ENCODE measurements at places on chromosomes 1 and 21.

- no peak for DNase-seq
These were observed 21.4 kb upstream of the SLC9A1 start for GRCh38 chr1:27176323-27176722.

- no peak for DNase-seq
These were observed 22.1 kb upstream of the COX20 start for GRCh38 chr1:244813327-244813726.

- DNase-seq: no peak
These were observed 10.1 kb downstream of the GPATCH2 start for GRCh38 chr1:217620814-217621213.

DNA sequence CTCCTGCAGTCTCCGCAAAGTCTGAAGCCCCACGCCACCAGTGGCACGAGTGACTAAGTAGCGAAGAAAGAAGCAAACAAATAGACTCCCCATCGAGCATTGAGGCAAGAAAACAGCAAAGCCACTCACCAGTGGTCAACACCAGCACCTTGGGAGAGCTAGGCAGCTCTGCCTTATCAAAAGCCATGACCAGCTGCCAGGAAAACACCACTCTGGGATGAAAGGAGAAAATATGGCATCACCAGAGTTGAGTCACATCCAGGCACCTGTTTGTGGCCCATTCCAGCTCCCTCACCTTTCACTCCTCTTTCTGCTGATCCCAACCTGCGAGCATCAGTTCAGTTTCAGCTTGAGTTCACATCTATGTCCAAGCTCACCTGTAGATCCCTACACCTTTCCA lies 17.2 kb downstream of the PDZK1 start:
- DNase-seq: no peak

DNA sequence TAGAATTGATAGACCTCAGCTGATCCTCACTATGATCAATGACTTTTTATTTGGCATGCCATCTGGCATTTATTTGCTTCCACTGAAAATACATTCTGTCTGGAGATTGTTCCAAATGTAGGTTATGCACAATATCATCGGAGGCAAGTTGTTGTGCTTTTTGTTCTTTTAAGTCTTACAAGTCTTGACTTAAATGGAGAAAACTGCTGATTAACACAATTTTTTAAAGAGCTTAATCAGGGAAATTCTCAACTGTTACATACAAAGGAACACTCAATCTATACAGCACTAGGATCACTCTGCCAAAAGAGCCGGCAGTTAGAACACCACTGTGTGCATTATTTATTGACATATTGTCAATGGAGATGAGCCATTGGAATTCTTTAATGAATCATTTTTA lies 19.2 kb downstream of the CYYR1 start:
- DNase-seq: no peak

DNA sequence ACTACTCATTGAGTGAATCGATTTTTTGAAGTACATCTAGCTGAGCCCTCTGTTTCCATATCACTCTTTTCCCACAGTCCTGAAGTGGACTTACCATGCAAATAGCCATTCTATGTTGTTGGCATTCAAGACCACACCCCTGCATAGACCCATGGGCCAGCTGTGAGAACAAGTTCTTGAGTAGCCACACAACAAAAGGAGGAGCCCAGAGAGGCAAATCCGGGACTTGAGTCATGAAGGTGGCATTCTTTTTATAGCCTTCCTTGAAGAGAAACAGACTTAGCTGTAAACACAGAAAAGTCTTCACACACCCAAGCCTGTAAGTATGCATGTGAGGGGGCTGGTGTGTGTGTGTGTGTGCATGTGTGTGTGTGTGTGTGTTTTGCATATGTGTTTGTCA lies 13.8 kb upstream of the SPRR5 start:
- DNase-seq: no peak

- DNase-seq: no peak
These were observed 17.9 kb upstream of the OR2B11 start for GRCh38 chr1:247475793-247476192.

GRCh38 chr1:93708734-93709481 lies 27.3 kb upstream of the BCAR3 start:
- no peak for DNase-seq

GRCh38 chr1:116988248-116988647 lies 13.3 kb upstream of the CD101 start:
- DNase-seq: no peak

- no peak for DNase-seq
These were observed 35.5 kb downstream of the TTC13 start for GRCh38 chr1:230943048-230943593.

DNA sequence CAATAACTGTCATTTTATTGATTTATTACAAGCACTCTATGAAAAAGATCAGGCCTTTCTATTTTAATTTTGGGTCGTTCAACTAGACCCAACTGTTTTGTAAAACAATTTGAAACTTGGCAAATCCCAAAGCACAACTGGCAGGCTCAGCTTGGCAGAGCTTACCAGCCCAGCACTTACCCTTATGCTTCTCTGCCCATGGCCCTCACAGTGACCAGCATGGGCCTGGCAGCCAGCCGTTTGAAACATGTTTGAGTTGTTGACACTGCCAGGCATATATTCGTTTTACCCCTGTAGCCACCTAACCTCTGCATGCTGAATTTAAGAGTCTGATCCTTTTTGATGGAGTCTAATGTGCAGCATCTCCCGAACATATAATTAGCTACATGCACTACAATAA lies 796.7 kb upstream of the ADGRL2 start:
- DNase-seq: no peak

GRCh38 chr1:61504852-61505390 lies 220.0 kb downstream of the TM2D1 start:
- no peak for DNase-seq

DNA sequence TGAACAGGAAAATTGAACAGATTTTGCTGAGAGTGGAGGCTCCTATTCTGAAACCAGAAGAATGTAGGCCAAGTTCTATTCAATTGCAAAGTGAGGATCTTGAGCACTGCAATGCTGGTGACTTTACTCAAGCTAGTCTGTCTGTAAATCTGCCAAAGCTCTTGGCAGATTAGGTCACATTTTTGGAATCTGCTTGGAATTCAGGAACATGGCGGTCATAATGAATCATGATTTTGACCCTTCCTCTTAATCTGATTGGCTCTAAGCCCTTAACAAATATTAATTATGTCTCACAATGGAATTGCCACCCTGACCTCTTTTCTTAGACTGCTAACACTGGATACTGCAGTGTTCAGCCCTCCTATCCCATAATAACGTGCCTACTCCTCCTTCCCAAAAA lies 7.2 kb upstream of the GNG12 start:
- no peak for DNase-seq

DNA sequence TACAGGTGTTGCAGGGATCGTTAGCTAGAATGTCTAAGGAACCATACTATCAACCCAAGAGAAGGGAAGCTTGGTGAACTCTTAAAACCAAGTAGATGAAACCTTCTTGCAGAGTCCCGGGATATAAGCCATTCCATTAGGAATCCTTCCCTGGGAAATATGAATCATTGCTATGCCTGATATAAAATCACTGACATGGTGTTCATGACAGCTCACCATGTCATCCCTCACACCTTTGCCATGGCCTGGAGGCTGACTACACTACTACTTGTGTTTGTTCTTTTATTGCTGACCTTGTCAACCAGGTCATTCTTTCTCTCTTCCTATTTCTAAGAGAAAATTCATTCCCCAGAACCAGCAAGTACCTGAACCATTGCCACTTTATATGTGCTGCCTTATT lies 12.1 kb downstream of the ST6GALNAC3 start:
- no peak for DNase-seq

DNA sequence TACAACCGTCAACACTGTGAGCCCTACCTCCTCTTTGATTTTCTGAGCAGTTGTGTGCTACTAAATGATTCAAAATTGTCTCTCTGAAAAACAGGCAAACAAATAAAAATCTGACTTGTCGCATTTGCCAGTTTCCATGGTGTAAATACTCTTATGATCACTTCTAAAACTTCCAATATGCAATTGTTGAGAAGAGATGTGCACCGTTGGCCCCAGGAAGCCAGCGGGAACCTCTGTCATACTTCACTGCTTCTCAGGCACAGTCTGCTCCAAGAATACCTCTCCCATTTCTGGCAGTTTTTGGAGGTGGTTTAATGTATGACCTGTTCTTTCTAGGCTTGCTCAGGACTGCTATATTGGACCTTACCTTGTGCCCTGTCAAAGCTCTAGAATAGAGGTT lies 196.0 kb upstream of the NCAM2 start:
- no peak for DNase-seq

DNA sequence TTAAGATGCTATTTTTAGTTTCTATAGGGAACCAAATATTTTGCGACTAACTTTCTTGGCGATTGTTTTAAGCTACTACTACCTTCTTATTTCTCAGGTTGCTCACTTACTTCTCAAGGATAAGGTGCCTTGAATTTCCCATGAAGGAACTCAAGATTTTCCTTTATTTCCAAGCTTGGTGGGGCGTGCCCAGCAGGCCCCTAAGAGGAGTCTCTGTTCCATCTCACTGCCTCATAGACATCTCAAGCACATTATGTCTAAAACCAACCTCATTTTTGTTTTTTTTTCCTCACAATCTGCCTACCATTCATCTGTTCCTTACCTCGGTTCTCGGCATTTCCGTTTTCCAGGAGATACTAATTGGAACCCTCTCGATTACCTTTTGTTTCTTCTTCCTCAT lies 421.9 kb downstream of the DISC1 start:
- no peak for DNase-seq

DNA sequence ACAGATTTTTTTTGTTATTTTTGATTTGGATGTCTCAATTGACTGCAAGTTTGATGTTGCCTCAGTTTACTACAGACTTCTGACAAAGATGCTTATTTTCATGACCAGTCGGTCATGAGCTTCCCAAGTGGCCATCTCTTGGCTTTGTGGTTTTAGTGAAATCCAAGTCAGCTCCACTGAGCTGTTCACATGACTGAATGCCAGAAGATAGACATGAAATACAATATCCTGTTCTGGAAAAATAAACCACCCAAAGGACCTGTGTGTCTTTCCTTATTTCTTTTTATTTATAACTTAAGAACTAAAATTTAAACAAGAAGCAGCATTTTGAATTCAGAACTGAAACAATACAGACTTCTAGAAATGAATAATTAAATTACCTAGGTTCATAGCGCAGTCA lies 89.3 kb downstream of the HMCN1 start:
- DNase-seq: no peak

- DNase-seq: no peak
These were observed 41.7 kb downstream of the UTP25 start for GRCh38 chr1:209869291-209870149.

DNA sequence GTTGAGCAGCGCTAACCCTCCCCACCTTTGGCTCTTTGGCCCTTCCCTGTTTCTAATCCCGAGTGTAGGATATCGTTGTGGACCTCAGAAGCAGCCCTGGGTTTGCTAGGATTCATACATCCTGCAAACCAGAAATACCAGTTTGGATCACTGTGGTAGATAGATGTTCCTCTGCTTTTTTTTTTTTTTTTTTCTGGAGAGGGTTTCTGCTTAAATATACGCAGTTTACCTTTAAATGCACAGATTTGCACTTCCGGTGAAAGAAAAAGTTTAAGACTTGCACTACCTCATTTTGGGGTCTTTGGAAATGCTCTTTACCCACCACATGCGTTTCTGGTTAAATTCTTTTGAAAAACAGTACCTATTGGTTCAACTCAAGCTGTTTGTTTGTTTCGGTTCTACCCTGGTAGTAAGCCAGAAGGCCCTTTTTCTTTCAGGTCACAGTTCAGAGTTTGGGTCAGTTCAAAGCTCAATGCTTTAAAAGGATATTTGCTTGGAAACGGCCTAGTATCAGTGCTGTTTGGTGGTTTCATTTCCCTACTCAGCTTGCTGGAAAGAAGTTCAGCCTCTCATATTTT lies 908 bp downstream of the DDI2 start:
- DNase-seq: no peak

- peak; percentile 35 for DNase-seq
These were observed 19.7 kb downstream of the CDK18 start for GRCh38 chr1:205523891-205524793.

- no peak for DNase-seq
These were observed at the start of gene CDA for GRCh38 chr1:20588634-20589225. TSS of gene CDA (plus strand) at chr1:20589097. CDS start at chr1:20589130, 33 bp downstream.

- no peak for DNase-seq
These were observed 57.9 kb downstream of the ACBD6 start for GRCh38 chr1:180444522-180444921.

DNA sequence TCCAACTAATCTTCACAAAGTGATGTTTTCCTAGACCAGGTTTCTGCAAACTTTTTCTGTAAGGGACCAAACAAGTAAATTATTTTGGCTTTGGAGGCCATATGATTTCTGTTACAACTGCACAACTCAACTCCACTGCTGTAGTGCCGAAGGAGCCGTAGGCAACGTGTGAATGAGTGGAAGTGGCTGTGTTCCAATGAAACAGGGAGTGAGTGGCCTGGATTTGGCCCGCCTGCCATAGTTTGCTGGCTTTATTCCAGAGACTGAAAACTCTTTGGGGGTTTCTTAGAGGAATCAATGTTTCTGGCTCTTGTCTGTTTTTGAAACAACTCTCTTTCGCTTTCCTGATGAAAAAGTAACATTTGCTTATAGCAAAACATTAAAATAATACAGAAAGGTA lies 12.6 kb upstream of the ACTL8 start:
- no peak for DNase-seq

- DNase-seq: no peak
These were observed 47.1 kb upstream of the COG2 start for GRCh38 chr1:230595181-230595580.

DNA sequence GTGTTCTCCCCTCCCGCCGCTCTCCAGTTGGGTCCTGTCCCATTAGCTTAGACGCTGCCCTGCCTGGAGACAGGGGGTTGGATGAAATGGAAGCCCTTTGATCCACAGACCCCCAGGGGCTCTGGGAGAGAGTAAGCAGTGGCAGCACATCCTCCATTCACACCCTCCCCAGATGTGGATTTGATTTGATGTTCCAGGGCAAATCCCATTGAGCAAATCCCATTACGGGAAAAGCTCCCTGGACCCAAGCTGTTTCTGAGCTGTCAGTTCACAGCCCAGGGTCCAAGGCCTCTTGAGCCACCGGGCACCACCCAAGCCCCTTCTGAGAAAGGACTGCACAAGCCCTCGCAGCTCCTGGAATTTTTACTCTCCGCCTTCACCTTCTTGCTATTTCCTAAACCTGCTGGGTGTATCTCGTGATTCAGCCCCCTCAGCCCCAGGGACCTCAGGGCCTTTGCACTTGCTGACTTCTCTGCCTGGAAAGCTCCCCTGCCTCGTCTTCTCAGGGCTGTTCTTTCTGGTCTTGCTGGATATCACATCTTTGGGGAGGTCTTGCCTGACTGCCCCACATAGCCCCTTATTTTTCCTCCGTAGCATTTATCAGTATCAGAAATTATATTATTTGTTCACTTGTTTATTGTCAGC lies 101.1 kb downstream of the PAX7 start:
- no peak for DNase-seq

DNA sequence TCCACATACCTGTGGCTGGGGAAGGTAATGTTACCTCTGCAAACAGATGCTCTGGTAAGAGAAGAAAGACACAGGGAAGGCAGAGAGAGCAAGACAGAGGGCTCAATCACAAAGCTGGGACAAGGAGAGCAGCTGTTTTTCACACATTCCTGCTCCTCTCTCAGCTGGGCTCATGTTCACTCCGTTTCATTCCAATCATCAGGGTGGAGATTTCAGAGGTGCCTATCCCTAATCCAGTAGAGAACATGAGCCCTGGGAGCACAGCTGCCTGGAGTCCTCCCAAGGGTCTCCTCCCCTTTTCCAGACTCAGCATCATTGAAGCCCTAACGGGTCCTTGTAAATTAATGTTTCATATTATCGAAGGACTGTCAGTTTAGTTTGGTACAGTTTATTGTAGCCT lies 19.4 kb downstream of the GADD45A start:
- DNase-seq: no peak

GRCh38 chr21:33042812-33043211 lies 17.1 kb downstream of the OLIG2 start:
- DNase-seq: no peak
